ENCODE measurements at places on chromosomes 2 and 18. TPM values are rescaled to one million over a fixed set of nuclear protein-coding genes. Genes with fewer than 3 reads are reported as not detected.

The SLC8A1 gene
- total RNA-seq: 33.5 TPM

The CDH2 gene
- 326 TPM for total RNA-seq

The SCN9A gene
- 7.8 TPM for total RNA-seq

DNA sequence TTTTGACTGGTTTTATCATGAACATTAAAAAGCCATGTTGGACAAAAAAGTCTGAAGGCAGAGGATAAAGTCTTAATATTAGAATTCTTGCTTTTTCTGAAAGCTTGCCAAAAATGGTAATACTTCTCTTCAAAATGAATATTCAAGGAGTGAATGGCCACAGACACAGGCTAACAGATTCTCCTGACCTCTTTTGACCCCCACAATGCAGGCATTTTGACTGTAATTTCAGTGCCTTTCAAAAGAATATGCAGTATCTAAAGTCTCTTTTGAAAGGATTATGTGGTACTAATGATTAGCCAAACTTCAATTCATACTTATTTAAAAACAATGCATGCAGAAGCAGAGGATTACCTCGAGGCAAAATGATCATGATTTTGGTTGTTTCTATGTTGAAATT lies 557.8 kb upstream of the GCFC2 start:
- H3K4me3 ChIP-seq: no peak overlapping the region
- H3K27ac ChIP-seq: no peak overlapping the region
- no peak for DNase-seq
- no peaks in the 10 kb centered on the region for H3K4me1 ChIP-seq
- no peaks in the 10 kb centered on the region for H3K27me3 ChIP-seq

- no peak for DNase-seq
- no peaks in the 10 kb centered on the region for H3K36me3 ChIP-seq
- no peak overlapping the region for H3K27ac ChIP-seq
Measured at GRCh38 chr2:224038830-224039079, 331 bp downstream of the SERPINE2 start.

- H3K27me3 ChIP-seq: no peaks in the 10 kb centered on the region
- DNase-seq: no peak
- H3K27ac ChIP-seq: no peak overlapping the region
- no peak overlapping the region for H3K4me3 ChIP-seq
Measured at GRCh38 chr2:218618102-218618860, 10.6 kb downstream of the PLCD4 start.

DNA sequence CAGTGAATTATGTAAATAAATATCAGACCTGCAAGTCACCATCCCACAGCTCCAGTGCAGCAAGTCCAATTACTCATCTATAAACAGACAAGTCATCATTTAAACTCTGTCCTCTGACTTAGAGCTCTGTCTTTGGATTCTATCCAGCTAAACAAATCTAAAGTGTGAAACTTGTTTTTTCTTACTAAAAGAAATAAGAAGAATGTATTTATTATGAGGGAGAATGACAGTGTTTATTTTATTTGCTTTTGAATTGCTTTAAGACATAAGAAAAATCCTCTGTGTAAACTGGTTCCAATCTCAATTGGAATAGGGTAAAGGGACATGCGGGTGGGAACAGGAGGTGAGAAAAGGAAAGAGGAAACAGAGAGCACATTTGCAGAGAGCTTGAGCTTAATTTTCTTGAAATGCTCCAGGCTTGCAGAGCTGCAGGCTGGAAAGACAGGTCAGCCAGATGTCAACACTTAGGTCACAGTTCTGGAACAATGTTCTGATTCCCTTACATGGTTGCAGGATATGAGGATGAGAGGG lies 355.8 kb downstream of the MEIS1 start:
- no peak overlapping the region for H3K27ac ChIP-seq
- H3K27me3 ChIP-seq: no peaks in the 10 kb centered on the region
- H3K4me1 ChIP-seq: peaks cover 4% of the 10 kb centered on the region
- H3K36me3 ChIP-seq: no peaks in the 10 kb centered on the region
- no peak overlapping the region for H3K4me3 ChIP-seq
- peak; percentile 52 for DNase-seq
